ENCODE measurements at places on chromosomes 6 and 20. TPM values are rescaled to one million over a fixed set of nuclear protein-coding genes. Genes with fewer than 3 reads are reported as not detected.

GRCh38 chr6:56730663-56731529 lies 88.2 kb upstream of the DST start:
- H3K36me3 ChIP-seq: no peaks in the 10 kb centered on the region
- DNase-seq: no peak
- no peak overlapping the region for H3K4me3 ChIP-seq
- no peak overlapping the region for H3K27ac ChIP-seq
- H3K4me1 ChIP-seq: no peaks in the 10 kb centered on the region
- no peaks in the 10 kb centered on the region for H3K27me3 ChIP-seq

The CNR1 gene
- not detected for total RNA-seq

GRCh38 chr6:11292091-11292490 lies 59.6 kb upstream of the NEDD9 start:
- peaks cover 43% of the 10 kb centered on the region for H3K36me3 ChIP-seq
- H3K4me1 ChIP-seq: peaks cover 27% of the 10 kb centered on the region
- no peak overlapping the region for H3K4me3 ChIP-seq
- H3K27ac ChIP-seq: peak overlapping the region; percentile 56

GRCh38 chr6:96888745-96889144 lies 8.9 kb downstream of the NDUFAF4 start:
- H3K36me3 ChIP-seq: peaks cover 9% of the 10 kb centered on the region
- H3K4me1 ChIP-seq: peaks cover 13% of the 10 kb centered on the region
- no peak overlapping the region for H3K4me3 ChIP-seq
- H3K27ac ChIP-seq: peak overlapping the region; percentile 15
- no peak for DNase-seq
- H3K27me3 ChIP-seq: no peaks in the 10 kb centered on the region

GRCh38 chr6:27126815-27127537 lies 120.5 kb upstream of the PRSS16 start:
- H3K36me3 ChIP-seq: peaks cover 3% of the 10 kb centered on the region
- DNase-seq: peak; percentile 88
- H3K27ac ChIP-seq: peak overlapping the region; percentile 65
- H3K4me3 ChIP-seq: peak overlapping the region; percentile 71
- peaks cover 19% of the 10 kb centered on the region for H3K4me1 ChIP-seq

- H3K27me3 ChIP-seq: no peaks in the 10 kb centered on the region
- no peak for DNase-seq
- peaks cover 38% of the 10 kb centered on the region for H3K36me3 ChIP-seq
- peaks cover 96% of the 10 kb centered on the region for H3K4me1 ChIP-seq
Observed at GRCh38 chr6:111767752-111768430, 105.4 kb downstream of the FYN start.

Measured in activated CD4-positive, alpha-beta memory T cell treated with anti-CD3 and anti-CD28 coated beads for 36 hours (primary cell).